ENCODE measurements at places on chromosomes 2 and 18.

GRCh38 chr18:5122272-5122671 lies 74.8 kb downstream of the AKAIN1 start:
- no peak for DNase-seq

GRCh38 chr2:226002438-226002837 lies 602.9 kb downstream of the NYAP2 start:
- DNase-seq, result no peak

GRCh38 chr18:48915626-48916425 lies 34.9 kb downstream of the SMAD7 start:
- DNase-seq, result no peak

DNA sequence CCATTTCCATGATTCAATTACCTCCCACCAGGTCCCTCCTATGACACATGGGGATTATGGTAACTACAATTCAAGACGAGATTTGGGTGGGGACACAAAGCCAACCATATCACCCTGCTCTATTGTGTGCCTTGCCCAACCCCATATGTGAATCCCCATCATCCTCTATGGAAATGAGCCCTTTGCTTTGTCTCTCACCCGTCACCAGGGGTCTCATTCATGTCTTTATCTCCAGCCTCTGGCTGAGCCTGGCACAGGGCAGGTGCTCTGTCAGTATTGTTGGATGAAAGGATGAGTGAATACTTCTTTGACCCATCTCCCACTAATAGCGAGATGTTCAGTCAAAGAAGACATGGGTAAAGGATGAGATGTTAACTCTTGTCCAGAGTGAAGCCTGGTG lies 116.6 kb upstream of the LGALSL start:
- peak; percentile 15 for DNase-seq

- DNase-seq, result no peak
These were observed 141.0 kb downstream of the GLI2 start for GRCh38 chr2:120876526-120877280.

DNA sequence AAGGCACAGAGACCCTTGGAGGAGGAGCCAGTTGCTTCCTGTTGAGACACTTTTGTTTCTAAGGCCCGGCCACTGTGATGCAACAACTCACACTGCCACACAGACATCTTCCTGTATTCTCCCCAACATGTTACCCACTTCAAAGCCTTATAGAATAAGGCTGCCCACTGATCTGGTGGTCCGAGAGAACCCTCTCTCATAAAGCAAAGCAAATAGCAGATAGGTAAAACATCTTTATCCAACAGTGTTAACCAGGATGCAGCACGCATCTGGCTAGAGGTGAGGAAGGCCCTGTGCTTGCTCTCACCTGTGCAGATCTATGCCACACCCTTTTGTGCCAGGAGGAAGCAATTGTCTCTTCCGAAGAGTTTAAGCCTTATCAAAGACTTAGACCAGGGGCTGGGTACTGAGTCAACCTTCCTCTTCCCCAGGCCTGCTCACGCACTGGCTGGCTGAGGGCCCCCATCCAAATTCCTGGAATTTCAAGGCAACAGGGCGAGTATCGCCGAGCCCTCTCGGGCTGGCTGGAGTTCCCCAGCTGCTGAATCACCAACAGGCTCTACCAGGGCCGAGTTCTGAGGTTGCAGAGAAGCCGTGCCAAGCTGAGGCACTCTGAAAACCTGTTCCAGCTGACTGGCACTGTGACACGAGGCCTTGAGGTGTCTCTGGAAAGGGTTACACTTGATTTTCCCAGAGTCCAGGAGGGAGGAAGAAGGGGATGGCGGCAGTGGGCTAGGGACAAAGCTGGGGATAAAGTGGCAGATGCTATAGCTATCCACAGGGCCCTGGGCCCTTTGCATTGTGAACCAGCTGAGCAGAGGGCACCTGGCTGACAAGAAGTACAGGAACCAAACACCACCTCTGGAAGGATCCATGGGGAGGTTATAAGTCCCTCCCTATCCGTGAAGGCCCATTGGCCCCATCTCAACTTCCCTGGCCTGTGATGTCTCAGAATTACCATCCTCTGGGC lies 29.3 kb downstream of the TGFA start:
- no peak for DNase-seq

GRCh38 chr2:237806334-237806733 lies 7.8 kb downstream of the RBM44 start:
- DNase-seq, result no peak

DNA sequence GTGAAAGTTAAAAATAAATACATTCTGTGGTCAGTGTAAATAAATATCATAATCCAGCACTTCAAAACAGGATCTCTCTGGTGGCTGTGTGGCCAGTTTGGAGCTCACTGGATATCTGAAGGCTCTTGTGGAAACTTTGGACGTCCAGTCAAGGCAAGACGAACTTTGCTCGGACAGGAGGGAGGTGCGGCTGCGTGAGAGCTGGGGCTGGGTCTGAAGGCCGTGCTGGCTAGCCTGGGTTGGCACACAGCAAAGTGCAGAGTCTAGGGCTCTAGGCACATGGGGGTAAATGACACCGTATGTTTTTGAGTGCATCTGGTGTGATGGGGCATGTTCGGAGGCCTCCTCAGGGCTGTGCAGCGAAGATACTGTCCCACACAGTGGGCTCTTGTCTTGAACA lies 78.9 kb upstream of the TXNDC2 start:
- no peak for DNase-seq

- no peak for DNase-seq
These were observed 129.9 kb downstream of the TXNL1 start for GRCh38 chr18:56508370-56509036.

DNA sequence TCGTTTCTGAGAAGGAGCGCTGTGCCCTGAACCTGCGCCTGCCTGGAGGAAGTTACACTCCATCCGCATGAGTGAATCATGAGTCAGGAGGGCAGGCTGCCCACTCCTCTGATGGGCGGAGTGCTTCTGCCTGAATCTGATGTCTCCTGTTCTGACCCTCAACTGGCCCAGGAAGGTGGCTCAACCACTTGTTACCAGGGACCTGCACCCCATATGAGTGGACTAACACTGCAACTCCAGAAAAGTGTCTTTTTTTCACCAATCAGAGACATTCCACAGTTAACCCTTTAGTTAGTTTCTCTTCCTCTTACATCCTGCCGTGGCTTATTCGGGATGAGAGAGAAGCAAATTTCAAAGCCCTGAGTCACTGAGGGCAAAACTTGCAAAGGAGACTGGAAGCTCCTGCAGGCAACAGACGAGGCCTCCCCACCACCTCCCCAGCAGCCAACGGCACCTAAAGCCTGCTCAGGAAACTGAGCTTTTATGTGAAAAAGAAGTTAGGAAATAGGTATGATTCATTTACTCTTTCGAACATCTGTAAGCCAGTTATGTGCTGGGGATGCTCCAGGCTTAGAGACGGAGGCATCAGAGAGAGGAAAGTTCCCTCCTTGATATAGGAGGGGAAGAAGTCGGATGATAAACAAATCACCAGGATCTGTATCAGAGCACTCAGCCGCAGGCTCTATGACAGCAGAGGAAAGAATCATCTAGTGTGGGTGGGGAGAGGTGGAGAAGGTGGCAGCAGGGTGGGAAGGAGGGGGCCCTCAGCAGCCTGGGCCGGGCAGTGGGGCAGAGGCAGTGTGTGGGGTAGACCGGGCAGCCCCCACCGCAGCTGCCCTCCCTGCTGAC lies 30.9 kb downstream of the MBP start:
- DNase-seq, result no peak

- DNase-seq, result no peak
These were observed 313.7 kb downstream of the SATB2 start for GRCh38 chr2:199144036-199144435.

DNA sequence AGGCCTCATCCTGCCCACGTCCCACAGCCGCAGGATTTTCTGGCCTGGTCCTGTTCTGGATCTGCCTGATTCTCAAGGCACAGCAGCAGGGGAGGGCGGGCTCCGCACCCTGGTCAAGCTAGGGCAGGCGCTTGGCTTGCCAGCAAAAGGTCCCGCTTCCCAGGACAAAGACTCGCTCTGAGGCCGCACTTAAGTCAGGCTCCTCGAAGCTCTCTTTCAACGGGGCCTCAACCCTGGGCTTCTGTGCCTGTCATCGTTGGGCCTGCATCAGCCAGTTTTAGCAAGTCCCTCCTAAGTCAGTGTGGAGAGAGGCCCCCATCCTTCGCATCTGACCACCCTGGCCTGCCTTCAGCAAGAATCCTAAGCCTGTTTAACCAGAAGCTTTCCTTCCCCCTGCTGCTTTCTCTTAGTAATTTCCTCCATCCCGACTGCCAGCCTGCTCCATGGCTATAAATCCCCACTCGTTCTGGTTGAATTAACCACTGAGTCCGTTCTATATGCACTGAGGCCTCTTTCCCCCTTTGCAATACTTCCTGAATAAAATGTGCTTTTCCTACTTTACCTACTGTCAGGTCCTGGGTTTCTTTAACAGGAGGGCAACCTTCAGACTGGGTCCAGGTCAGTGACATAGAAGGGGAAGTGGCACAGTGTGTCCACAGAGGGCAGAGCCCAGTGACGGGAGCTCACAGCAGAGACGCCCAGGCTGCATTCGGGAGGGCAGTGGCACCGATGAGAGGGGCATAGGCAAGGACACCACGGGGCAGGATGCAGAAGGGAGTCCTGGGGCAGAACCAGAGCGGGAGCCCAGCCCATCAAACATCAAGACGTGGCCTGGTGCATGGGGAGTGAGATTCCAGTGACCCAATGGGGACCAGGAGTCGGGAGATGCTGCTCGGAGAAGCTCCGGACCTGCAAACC lies 62.7 kb downstream of the SP110 start:
- no peak for DNase-seq

- no peak for DNase-seq
These were observed 606.0 kb upstream of the GCFC2 start for GRCh38 chr2:76316691-76317090.

All from NCI-H524 (cell line).